SW 1271 (cell line): ENCODE measurements at places on chromosomes 3 and 15.

DNA sequence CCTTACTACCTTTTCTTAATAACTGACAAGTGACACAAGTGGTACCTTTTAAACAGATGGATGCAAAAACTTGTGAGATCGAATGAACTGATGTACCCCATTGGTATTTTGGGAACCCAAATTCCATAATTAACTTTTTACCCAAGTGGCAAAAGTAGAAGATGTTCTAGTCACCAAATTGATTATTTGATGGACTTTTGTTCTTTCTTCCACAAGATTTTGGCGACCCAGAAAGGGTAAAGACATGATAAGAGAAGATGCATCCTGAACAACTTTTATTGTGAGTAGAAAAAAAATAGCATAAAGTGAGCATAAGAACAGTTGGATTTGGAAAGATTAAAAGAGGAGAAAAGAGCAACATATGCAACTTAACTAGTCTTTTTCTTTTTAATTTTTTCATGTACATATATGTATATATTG, 159.5 kb downstream of the TIGIT start:
- DNase-seq = no peak

DNA sequence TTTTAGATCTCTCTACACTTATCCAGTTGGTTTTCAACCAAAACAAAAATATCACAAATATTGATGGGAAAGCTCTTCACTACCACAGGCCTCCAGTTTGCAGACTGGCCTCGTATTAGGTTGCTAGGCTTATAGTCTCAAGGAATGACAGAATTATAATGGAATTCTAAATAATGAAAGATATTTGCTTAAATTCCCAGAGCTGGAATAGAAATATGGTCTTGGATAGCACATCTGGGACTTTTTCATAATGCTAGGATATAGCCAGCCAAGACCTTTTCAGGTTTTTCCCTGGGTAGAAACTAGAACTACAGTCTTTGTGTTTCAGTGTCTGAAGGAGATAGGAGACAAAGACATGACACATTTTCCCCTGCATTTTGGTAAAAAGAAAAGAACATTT, 121.9 kb upstream of the STAC start:
- DNase-seq = no peak

DNA sequence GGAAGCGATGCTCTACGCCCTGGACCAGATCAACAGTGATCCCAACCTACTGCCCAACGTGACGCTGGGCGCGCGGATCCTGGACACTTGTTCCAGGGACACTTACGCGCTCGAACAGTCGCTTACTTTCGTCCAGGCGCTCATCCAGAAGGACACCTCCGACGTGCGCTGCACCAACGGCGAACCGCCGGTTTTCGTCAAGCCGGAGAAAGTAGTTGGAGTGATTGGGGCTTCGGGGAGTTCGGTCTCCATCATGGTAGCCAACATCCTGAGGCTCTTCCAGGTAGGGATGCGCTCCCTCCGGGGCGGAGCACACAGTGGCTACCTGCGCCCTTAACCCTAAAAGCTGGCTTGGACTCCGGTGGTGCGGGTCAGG, 698 bp downstream of the GRM7 start:
- no peak for DNase-seq

DNA sequence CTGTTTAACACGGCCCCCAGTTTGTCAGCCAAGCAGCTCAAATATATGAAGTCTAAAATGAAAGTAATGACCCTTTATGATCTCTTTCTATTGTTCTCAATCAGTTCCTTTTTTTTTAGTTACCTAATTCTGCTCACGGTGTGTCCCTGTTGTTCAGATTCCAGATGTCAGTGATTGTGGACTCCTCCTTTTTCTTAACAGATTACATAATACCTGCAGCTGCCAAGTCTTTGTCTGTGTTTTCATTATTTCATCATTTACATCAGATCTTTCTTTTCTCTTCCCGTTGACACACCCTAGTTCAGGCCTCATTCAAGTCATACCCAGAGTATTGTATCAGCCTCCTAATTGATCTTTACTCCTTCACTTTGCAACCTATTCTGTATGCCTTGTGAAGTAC, 56.1 kb upstream of the SKIL start:
- no peak for DNase-seq

GRCh38 chr15:62145015-62145735, 19.9 kb downstream of the C2CD4B start:
- DNase-seq = no peak

- DNase-seq = no peak
These were observed 5.6 kb upstream of the P2RY14 start for GRCh38 chr3:151283907-151284461.

- DNase-seq = no peak
These were observed 3.4 kb upstream of the TLR9 start for GRCh38 chr3:52228751-52229291.

DNA sequence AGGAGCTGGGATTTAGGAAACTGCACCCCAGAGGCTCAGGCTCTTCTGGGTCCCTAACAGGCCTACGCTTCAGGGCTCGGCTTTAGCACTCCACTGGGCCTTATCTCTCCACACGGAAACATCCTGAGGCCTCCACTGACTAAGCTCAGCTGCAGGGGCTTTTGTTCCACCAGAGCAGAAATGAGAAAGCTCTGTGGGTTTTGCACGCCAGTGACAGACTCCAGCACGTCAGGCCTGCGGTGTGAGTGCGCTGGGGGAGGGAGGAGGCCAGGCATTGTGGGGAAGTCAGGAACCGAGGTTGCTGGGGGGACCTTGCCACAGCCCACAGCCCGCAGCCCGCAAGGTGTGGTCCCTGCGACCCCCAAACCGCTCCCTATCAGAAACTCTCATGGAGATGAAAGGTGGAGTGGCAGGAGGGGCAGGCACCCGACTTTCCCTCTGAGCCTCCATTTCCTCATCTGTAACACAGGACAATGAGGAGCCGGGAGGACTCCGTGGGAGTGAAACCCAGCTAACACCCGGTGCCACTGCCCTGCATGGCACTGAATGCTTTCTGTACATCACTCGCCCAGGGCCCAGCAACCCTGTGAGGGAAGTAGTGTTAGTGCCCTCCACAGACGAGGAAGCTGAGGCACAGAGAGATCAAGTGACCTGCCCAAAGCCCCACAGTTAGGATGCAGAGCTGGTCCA, 106.5 kb downstream of the TPRA1 start:
- DNase-seq = no peak

GRCh38 chr15:72866866-72867616, 83.5 kb upstream of the ADPGK start:
- DNase-seq = no peak

DNA sequence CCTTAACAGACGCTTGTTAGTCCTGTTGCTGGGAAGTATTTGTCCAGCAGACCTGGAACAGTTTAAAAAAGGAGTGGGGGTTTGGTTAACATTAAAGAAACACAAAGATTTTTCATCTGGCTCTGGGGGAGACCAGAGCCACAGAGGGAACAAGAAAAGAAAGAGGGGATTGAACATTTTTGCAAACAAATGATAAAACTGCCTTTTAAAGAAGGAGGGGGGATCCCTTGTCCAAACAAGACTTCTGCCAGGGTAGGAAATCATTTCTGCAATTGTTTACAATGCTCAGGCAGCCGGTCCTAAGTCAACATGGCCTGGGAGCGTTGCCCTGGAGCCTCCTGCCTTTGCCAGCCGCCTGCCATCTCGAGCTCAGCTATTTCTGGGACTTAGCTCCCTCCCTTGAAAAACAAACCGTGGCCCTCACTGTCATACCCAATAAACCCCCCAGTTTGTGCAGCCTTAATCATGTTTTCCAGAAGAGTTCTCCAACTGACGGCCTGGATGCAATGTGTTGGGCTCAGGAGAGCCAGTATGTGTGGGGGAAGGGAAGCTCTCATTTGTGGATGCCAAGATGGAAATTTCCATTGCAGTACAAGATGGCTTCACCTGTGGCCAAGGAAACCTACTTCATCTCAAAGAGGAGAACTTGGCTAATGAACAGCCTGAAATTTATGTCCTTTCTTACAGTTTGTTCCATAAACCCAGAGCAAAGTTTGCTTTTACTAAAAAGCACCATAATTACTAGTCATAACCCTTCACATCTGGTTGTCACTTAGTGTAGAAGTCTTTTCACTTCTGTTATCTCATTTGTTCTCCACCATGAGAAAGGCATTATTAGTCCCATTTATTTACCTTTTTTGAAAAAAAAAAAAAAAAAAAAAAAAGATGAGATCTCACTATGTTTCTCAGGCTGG, 75.9 kb upstream of the RNU6-1 start:
- no peak for DNase-seq

DNA sequence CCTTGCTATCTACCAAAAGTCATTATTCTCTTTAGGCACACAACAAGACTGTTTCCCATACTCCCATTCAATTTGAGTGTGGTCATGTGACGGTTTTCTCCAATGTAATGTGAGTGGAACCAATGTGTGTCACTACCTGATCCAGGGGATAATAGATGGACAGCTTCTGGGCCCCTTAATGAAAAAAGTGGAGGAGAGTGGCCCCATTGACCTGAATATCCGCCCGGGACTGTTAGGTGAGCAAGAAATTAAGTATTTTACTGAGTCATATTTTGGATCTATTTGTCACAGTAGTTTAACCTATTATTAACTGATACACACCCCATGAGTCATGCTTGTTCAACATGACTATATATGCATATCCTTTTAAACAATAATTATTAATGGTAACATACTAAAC, 15.1 kb upstream of the ARID3B start:
- peak; percentile 78 for DNase-seq

DNA sequence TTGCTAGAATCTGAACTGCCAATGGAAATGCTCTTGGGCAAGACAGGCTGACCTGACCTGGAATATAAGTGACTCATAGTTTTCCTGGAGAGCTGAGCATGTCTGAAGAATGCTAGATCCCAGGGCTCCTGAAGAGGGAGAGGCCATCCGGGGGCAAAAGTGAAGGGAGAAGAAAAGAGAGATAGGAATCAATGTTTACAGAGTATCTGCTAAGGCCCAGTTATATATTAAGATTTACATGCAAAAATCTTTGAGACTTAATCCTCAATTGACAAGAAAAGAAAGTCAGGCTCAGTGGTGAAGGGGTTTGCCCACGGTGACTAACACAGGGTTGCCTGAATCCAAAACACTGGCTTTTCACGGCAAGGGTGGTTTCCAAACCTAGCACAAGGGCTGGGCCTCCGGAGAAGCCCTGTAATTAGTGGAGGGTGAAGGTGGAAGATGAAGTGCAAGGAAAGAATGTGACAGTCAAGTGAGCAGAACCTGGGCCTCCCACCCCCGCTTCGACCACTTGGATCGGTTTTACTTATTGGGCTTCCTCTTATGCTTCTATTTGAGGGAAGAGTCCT, 91.7 kb upstream of the FGF12 start:
- DNase-seq = peak; percentile 78

DNA sequence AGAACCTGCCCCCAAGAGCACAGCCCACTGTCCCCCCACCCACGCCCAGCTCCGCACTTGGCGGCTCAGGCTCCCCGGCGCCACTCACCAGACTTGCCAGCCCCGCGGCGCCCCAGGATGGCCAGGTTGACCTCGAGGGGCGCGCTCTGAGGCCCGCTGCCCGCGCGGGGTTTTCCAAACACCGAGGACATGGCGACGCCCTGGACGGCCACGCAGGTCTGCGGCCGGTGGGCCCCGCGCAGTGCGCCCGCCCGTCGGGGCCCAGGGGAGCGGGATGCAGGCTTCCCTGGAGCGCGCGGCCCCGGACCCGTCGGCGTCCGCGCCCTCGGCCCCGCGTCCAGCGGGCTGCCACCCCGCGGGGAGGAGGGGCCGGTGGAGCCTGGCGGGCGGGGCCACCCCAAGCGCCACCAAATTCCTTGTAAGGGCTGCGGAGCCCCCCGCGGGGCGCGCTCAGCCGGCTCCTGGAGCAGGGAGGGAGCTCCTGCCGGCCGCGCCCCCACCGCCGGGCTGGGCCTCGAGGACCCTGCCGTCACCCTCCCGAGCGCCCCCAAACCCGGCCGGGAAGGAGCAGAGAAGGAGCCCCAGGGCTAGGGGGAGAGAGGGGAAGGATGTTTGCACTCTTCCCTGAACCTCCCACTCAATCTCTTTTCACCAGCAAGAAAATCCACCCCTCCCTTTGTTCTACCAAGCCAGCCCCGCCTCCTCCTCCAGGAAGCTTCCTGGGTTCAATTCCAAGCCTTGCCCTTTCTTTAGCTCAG, at the start of gene RASL12:
Gene RASL12, minus strand, starts transcription at position 347 of the 758 bp plus-strand sequence. Its CDS starts 156 bp downstream, at position 191.
- no peak for DNase-seq

DNA sequence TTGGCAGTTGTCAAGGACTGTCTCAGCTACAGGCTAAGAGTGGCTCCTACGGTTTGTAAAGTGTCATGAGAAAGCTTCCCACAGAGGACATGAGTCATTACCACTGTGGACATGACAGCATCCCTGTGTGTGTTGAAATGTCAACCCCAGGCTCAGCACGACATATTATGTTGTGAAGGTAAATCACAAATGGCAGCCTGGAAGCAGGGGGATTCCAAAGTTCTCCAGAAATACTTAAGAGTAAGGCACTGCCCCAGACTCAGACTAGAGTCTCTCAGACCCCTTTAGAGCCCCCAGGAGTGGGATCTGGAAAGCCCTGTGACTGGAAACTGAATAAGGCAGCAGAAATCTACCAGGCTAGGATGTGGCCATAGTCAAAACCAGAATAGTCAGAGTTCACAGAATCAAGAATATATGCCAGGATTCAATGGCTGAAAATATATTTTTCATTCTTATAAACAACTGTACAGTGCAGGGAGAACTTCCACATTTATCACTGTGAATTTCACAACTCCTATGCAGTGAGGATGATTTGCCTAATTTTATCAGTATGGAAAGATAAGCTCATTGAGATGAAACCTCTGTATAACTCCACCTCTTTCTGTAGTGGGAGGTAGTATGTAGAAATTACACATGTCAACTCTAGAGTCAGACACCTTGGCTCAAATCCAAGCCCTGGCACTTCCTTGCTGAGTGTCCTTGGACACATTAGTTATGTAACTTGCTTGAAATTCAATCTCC, 237.1 kb upstream of the CFAP20DC start:
- no peak for DNase-seq

- DNase-seq = no peak
These were observed 168.8 kb upstream of the VEPH1 start for GRCh38 chr3:157672061-157672460.

GRCh38 chr3:187314176-187314575, 22.6 kb upstream of the MASP1 start:
- no peak for DNase-seq

DNA sequence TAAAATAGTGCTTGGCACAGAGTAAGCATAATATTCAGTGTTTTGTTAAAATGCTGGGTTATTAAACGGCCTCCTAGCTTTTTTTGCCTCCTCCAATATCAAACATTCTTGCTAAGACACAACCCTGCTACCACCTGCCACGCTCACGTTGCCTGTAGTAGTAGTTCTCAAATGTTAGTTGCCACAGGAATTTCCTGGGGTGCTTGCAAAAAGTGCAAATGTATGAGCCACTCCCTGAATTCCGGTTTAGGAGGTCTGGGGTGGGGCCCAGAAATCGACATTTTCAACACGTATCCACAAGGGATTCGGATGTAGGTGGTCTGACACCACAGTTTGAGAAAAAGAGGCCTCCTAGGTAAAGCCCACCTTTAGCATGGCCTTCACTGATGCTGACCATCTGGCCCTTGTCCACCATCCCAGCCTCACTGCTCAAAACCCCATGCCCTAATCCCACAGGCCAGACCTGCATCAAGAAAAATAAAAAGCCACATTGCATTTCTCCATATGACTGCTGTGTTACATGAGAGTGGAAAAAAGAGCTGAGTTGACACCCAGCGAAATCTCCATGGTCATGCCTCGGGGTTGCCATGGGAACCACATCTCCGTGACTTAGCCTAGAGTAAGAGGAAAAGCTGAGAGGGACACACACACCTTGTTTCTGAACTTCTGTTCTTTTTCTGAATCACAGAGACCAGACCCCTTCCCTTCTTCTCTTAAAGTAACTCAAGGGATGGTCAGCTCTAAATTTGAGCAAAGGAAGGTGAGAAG, 116.4 kb upstream of the HES1 start:
- DNase-seq = no peak
